Fibroblast of mammary gland (primary cell): ENCODE measurements at places on chromosomes 1 and 21.

GRCh38 chr1:178142806-178143205 is 48.9 kb downstream of the RASAL2 start:
- no peak for DNase-seq

GRCh38 chr1:245797592-245798348 is 643.0 kb downstream of the KIF26B start:
- DNase-seq = peak; percentile 37

DNA sequence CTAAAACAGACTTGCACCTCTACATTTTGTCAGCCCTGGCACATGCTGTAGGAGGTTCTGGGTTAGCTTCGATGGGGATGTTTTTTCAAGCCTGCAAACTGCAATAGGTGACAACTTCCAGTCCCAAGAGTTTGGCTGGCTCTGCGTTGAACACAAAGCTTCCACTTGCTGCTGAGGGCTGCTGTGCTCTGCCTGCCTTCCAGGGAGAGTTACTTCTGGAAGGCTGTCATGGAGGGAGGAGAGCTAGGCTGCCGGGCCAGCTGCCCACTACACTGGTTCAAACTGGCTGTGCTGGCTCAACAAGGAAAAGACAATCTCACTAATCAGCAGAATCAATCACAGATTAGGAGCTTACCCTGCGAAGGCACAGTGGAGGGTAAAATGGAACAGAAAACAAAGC is 46.7 kb upstream of the PPP2R5A start:
- DNase-seq = no peak

DNA sequence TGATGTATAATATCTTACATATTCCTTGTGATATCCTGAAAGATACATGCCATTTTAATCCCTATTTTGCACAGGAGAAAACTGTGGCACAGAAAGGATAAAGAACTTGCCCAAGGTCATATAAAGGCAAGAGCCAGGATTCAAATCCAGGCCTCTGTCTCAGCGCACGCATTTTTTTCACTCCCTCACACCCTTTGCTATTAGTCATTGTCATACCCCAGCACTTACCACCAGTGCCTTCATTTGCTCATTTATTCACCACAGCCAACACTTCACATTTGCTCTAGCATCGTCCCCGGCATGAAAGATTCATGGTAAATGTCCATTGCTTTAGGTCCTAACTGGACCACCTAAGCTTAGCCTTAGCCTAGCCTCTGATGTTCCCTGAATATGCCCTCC is 14.2 kb downstream of the ALX3 start:
- peak; percentile 34 for DNase-seq

- peak; percentile 44 for DNase-seq
Observed at GRCh38 chr1:7942214-7942921, 1.7 kb upstream of the TNFRSF9 start.

DNA sequence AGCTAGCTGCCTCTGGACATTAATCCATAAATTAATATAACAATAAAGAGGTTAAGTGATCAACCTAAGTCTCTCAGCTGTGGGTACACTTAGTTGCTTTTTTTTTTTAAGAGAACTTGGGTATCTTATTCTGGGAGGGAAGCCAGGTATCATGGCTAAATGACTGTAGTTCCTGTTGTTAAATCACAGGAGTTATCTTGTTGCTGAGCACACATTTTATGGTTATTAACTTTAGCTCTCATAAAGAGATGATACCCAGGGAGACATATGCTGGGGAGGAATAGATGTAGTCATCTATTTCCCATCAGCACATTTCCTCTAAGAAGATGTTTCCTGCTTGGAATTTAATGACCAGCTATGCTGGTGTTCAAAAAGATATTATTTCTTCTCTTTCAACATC is 227.8 kb downstream of the PTGER3 start:
- no peak for DNase-seq

DNA sequence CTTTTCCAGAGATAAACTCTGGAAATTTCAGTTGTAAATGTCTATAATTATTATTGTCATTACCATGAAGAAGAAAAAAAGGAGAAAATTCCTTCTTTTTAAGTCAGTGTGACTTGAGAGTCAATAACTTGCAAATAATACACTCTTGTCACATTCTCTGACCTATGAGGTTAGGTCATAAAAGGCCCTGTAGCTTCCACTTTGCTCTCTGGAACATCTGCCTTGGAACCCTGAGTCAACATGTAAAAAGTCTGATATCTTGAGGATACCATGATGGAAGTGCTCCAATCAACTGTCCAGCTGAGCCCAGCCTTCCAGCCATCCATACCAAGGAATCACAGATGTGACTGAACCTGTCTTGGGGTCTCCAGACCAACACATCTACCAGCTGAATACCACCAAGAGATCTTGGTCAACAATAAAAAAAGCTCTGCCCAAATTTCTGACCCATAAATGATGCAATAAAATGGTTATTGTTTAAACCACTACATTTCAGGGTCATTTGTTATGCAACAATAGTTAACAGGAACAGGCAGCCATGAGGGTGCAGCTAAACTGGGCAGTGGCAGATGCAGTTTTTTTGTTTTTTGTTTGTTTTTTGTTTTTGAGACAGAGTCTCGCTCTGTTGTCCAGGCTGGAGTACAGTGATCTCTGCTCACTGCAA is 10.3 kb downstream of the DMRTA2 start:
- DNase-seq = no peak

DNA sequence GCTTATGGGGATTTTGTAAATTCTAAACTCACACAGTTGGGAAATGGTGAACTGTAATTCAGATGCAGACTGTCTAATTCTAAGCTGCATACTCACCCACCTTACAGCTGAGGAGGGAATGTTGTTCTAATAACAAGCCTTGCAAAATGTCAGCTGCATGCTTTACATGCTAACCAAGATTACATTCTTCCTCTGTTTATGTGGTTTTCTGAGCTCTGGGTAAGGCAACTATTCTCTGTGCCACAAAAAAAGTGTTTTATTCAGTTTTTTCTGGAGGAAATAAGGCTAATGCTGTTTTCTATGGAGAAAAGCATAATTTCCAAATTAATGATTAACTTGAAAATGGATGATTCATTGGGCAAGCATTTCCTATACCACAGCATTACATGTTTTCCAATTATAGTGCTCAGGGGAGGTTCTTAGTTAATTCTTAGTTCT is 64.9 kb downstream of the RGS13 start:
- peak; percentile 76 for DNase-seq

DNA sequence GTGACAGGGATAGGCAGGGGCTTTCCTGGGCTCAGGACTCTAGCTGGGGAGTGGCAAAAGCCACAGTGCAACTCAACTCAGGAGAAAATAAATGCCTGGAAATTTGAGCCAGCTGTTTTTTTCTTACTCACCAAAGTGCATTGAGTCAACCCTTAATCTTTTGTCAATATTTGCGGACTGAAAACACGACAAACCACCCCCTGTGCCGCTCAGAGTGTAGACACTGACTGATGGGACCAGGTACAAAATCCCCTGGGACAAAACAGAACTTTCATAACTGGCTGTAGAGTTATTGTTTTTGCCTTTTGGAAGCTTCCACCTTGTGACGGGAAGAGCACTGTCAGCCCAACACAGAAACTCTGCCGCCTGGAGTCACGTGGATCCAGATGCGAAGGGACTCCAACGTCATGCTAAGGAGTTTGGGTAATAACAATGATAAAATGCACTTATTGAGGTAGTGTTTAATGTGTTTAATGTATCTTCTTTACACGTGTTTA is 164.6 kb downstream of the PLPP3 start:
- DNase-seq = no peak

- no peak for DNase-seq
Observed at GRCh38 chr1:39145331-39145965, 59.0 kb upstream of the MACF1 start.

GRCh38 chr1:24964811-24965570 is 34.9 kb upstream of the RUNX3 start:
- no peak for DNase-seq

DNA sequence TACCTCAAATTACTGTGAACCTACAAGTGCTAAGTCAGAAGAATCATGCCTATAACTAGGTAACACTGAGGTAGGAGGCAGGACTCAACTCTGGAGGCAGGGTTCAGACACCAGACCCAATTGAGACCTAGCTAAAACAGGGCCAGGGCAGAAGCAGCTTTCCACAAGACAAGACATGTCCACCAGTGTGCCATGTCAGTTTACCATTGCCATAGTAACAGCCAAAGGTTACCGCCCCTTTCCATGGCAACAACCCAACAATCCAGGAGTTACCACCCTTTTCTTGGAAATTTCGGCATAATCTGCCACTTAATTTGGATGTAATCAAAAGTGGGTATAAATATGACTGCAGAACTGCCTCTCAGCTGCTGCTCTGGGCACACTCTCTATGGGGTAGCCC is 432.3 kb downstream of the DPYD start:
- DNase-seq = peak; percentile 1

- DNase-seq = peak; percentile 79
Observed at GRCh38 chr21:35212393-35213127, 163.5 kb upstream of the RUNX1 start.

DNA sequence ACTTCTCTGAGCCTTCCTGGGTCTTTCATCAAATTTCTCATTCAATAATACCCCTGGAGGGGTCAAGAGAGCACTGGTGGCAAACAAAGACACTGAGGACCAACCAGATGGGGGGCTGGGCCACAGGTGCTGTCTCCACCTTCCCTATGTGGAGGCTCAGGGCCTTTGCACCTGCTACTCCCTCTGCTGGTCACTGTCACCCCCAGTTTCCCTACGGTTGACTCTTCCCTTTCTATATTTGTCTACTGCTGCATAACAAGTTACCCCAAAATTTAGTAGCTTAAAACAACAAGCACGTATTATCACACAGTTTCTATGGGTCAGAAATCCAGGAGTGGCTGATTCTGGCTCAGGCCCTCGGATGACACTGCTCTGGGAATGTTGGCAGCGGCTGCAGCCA is 138.8 kb upstream of the RUNX3 start:
- no peak for DNase-seq

DNA sequence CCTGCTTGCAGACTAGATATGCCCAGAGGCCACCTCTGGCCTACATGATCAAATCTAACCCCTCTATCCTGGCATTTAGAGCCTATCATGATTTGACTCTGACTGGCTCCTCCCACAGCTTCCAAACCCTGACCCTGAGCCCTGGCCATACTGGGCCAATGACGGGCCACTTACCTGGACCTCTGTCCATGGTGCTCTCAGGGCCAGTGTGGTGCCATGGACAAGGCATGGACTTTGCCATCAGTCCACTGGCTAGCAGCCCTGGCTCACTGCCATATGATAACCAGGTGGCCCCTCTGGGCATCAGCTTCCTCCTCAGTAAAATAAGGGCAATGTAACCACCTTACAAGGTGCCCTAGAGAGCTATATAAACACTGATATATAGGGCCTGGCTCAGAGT is 713.4 kb downstream of the PTPRU start:
- DNase-seq = no peak

DNA sequence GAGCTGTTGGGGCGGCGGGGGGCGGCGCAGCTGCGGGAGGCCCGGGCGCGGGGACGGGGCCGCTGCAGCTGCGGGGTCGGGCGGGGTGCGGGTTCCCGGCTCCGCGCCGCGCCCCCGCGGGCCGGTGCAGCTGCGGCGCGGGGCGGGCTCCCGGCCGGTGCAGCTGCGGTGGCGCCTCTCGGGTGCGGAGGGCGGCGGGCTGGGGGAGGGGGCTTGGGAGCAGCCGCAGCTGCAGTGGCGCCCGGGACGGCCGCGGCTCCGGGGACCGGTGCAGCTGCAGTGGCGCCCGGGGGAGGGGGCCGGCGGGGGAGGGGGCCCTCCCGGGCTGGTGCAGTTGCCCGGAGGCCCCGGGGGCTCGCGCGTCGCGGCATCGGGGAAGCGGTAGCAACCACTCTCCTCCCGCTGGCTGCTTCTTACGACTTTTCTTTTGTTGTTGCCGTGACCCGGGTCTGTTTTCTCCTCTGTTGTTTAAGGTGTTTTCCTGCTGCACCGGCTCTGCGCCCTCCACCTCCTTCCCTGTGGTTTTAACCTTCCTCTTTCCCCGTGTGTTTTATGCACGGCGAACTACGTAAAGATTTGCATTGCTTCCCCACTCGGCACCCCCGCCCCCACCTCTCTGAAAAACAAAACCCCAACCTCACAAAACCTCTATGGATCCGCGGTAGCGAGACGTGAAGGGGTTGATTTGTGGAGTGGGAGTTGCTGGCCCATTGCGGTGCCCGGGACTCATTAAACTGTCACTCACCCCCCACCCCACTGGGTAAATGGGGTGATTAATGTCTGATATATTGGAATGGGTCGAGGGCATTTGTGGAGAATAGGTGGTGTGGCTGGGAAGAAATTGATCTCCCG is 1.7 kb upstream of the ZBTB18 start:
- no peak for DNase-seq

DNA sequence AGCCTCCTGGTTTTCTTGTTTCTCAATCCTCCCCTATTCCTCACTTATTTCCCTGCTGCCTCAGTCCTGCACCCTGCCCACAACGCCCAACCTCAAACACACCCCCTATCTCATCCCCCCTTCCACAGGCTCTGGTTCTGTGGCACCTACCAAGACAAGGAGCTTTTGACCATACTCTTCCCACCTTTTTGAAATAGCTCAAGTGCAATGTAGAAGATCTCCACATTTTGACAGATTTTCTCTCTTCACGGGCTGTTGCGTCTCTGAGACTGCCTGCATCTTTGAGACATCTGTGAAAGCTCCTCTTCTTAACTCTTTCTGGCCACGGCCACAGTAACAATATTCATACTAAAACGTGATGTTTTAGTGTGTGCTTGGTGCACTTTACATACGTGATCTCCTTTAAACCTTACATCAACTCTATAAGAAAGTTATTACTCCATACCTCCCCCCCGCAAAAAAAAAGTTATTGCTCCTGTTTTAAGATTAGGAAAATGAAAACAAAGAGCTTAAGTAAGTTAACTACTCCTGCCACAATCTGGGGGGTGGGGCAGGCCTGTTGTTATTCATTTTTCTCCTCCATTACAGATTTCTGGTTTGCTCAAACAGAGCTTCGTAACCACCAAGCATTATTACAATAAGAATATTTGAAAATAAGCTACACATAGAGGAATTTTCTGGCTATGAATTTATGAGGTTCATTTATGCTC is 1.8 kb upstream of the SERBP1 start:
- peak; percentile 13 for DNase-seq

GRCh38 chr1:53314096-53314495 is 13.8 kb downstream of the LRP8 start:
- no peak for DNase-seq

DNA sequence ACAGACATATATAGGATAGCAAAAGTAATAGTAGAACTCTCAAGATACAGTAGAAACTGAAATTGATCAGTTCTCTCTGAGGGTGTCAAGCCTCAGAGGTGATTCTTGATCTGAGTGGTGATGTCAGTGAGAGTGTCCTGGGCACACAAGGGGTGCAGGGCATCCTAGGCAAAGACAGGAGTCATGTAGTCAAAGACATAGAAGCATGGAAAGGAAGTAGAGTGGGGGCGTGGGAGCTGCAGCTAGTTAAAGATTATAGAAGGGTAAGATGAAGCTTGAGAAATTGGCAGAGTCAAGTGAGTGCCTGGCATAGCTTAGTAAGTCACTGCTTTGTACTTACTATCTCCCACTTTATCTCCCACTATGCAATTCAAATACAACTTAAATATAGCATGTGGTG is 22.8 kb downstream of the CDC7 start:
- no peak for DNase-seq
